ENCODE measurements at places on chromosomes 1 and 21.

- H3K4me3 ChIP-seq = no peak overlapping the region
- peaks cover 11% of the 10 kb centered on the region for H3K27me3 ChIP-seq
- H3K36me3 ChIP-seq = no peaks in the 10 kb centered on the region
- no peak overlapping the region for H3K27ac ChIP-seq
- H3K4me1 ChIP-seq = no peaks in the 10 kb centered on the region
- DNase-seq = no peak
Observed at GRCh38 chr1:156566436-156566835, 5.9 kb downstream of the IQGAP3 start.

- no peak for DNase-seq
- no peaks in the 10 kb centered on the region for H3K4me1 ChIP-seq
- no peak overlapping the region for H3K4me3 ChIP-seq
- H3K27me3 ChIP-seq = no peaks in the 10 kb centered on the region
- H3K27ac ChIP-seq = no peak overlapping the region
Observed at GRCh38 chr21:24023402-24023801, 1583.9 kb downstream of the MRPL39 start.

- H3K36me3 ChIP-seq = no peaks in the 10 kb centered on the region
- H3K27me3 ChIP-seq = no peaks in the 10 kb centered on the region
- H3K4me1 ChIP-seq = no peaks in the 10 kb centered on the region
- no peak for DNase-seq
- no peak overlapping the region for H3K27ac ChIP-seq
Observed at GRCh38 chr1:248834343-248834940, 3.6 kb upstream of the ZNF672 start.

GRCh38 chr21:45818904-45819285 lies 162.7 kb upstream of the COL6A1 start:
- no peak for DNase-seq
- no peaks in the 10 kb centered on the region for H3K36me3 ChIP-seq
- H3K27me3 ChIP-seq = no peaks in the 10 kb centered on the region
- no peak overlapping the region for H3K27ac ChIP-seq

DNA sequence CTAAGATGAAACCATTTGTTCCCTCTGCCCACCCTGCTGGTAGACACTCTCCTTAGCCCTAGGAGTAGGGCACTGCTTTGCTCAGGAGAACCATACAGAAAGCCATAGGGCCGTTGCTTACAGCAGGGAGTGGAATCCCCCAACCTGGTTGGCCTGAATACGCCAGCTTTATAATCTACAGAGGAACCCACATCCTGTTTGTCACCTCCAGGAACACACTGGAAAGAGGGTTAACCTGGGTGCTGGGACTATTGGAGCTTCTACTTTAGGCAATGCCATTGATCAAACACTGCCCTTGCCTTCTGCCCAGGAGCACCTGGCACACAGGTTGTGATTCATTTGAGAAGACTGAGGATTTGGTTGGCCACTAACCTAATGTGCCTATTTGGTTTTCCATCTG lies 124.8 kb downstream of the TNR start:
- no peak overlapping the region for H3K27ac ChIP-seq
- H3K27me3 ChIP-seq = no peaks in the 10 kb centered on the region
- H3K4me1 ChIP-seq = no peaks in the 10 kb centered on the region
- no peak for DNase-seq

DNA sequence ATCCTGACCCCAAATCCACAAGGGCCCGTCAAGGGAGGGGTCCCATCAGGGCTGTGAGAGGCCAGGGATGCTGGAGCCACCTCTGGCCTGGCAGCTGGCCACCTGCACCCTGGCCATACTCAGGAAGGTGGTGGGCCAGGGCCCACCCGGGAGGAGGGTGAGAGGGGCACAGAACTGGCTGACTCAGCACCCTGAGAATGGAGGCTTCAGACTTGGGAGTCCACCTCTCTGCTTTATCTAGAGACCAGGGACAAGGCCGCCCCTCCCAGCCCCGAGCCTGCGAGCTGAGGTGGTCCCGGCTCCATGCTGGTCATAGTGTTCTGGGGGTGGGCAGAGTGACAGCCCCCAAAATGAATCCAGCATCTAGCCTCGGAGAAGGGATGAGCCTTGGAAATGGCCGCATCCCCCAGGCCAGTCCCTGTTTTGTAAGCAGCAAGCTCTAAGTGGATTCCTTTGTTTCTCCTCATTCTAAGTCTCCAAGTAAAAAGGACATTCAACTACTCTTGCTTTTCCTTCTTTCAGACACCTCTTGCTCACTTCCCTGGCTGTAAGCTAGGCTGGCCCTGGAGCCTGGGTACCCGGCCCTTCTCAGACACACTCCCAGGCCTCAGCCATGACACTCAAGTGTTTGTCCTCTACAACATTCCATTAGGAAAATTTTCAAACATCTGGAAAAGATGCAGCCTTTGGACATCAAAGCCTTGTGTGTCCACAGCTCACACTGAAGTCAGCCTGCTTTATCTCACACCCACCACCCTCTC lies 12.3 kb downstream of the WNT3A start:
- H3K27ac ChIP-seq = no peak overlapping the region
- no peak overlapping the region for H3K4me3 ChIP-seq

- H3K27ac ChIP-seq = no peak overlapping the region
- no peak for DNase-seq
- H3K4me3 ChIP-seq = no peak overlapping the region
- H3K4me1 ChIP-seq = peaks cover 6% of the 10 kb centered on the region
- H3K36me3 ChIP-seq = no peaks in the 10 kb centered on the region
Observed at GRCh38 chr1:212666116-212666775, 33.4 kb downstream of the BATF3 start.

- no peak overlapping the region for H3K4me3 ChIP-seq
- H3K4me1 ChIP-seq = no peaks in the 10 kb centered on the region
- no peak overlapping the region for H3K27ac ChIP-seq
- no peaks in the 10 kb centered on the region for H3K27me3 ChIP-seq
- DNase-seq = no peak
Observed at GRCh38 chr1:116847688-116848531, 61.8 kb upstream of the PTGFRN start.

DNA sequence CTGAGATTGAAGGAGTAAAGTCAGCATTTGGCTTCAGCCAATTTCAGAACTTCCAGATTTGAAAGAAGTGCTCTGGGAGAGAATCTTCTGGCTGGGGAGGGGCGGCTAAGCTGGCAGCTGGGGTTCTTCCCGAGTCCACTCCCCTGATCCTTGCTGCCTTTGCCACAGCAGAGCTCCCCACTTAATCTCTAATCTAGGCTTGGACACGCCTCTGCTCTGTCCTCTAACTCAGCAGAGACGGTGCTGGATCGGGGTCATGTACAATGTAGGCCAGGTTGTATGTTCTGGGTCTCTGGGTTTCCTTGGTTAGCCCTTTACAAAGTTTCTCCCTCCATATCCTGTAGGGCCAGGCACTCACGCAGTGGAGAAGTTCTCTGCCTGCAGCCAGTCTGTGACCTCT lies 10.1 kb upstream of the GSTM3 start:
- no peak overlapping the region for H3K27ac ChIP-seq
- H3K4me1 ChIP-seq = no peaks in the 10 kb centered on the region
- DNase-seq = no peak
- no peak overlapping the region for H3K4me3 ChIP-seq

- no peak overlapping the region for H3K27ac ChIP-seq
- H3K4me1 ChIP-seq = no peaks in the 10 kb centered on the region
- no peak overlapping the region for H3K4me3 ChIP-seq
- no peaks in the 10 kb centered on the region for H3K36me3 ChIP-seq
Observed at GRCh38 chr1:116465845-116466685, 93.0 kb downstream of the ATP1A1 start.

DNA sequence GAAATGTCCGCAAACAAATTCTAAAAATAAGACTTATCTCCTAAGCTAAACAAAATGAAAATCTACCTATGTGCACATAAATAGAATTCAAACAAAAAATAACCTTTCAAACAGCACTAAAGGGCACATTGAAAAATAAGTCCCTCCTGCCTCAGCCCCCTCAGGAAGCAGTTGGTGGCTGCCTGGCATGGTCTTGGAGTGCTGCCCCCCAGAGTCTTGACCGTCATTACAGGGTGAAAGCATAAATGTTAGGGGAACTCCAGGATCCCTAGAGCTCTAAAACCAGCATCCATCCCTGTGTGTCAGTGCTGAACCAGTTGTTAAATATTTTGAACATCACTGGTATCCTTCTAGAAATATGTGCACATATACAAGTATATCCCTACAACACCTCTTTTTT lies 6.5 kb upstream of the NPL start:
- no peaks in the 10 kb centered on the region for H3K4me1 ChIP-seq
- H3K27me3 ChIP-seq = no peaks in the 10 kb centered on the region
- no peak for DNase-seq
- H3K36me3 ChIP-seq = no peaks in the 10 kb centered on the region
- no peak overlapping the region for H3K4me3 ChIP-seq

DNA sequence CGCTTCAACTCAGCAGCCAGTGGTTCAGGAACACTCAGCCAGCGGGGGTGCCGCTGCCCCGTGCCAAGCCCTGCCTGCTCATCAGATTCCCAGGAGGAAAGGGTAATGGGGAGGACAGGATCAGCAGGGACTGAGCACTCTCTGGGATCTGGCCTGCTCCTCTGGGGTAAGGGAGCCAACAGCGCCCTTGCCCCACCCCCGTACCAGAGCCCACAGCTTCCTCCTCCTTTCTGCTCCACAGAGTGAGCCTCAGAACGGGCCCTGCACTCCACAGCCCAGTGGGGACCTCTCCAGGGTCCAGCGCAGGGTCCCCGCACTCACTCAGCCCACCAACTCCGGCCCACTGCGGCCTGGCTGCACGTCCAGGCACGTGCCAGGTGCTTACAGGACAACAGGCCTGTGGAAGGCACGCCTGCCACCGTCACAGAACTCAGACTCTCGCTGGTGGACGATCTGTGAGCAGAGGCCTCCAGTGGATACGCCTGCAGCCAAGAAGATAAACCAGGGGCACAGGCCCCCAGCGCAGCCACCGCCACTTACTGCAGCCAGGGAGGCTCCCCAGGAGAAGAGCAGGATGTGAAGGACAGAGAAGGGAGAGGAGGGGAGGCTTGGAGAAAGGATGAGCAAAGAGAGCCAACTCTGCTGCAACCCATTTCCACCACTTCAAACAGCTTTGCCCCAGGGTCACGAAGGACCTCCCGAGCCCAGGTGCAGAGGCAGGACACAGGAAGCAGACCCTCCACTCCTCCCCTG lies 2.1 kb downstream of the MEGF6 start:
- no peaks in the 10 kb centered on the region for H3K4me1 ChIP-seq
- H3K27ac ChIP-seq = no peak overlapping the region
- peaks cover 31% of the 10 kb centered on the region for H3K27me3 ChIP-seq
- no peak overlapping the region for H3K4me3 ChIP-seq
- H3K36me3 ChIP-seq = no peaks in the 10 kb centered on the region

- H3K27me3 ChIP-seq = no peaks in the 10 kb centered on the region
- no peak overlapping the region for H3K4me3 ChIP-seq
- no peaks in the 10 kb centered on the region for H3K36me3 ChIP-seq
- peak; percentile 64 for DNase-seq
- H3K4me1 ChIP-seq = peaks cover 5% of the 10 kb centered on the region
- H3K27ac ChIP-seq = no peak overlapping the region
Observed at GRCh38 chr21:34745557-34746255, 76.9 kb downstream of the CLIC6 start.

- peaks cover 78% of the 10 kb centered on the region for H3K27me3 ChIP-seq
- DNase-seq = no peak
- no peak overlapping the region for H3K27ac ChIP-seq
- H3K4me1 ChIP-seq = peaks cover 20% of the 10 kb centered on the region
- no peaks in the 10 kb centered on the region for H3K36me3 ChIP-seq
Observed at GRCh38 chr1:46490656-46491442, 1.2 kb downstream of the DMBX1 start.

DNA sequence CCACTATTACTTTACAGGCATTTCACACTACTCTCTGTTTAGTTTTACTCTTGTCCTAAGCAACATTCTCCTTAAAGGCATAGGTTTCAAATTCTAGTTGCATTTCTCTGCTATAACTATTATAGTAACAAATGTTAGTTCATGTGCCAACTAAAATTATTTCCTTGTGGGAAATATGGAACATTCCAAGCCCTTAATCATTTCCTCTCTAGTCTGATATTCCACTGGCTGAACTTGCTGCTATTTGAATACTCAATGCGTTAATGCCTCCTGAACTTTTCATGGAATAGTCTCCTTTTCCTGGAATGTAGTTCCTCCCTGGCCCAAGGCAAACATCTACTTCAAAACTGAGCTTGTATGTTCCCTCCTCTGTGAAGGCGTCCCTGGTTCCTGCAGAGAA lies 19.3 kb upstream of the TBX19 start:
- H3K4me1 ChIP-seq = peaks cover 8% of the 10 kb centered on the region
- no peaks in the 10 kb centered on the region for H3K27me3 ChIP-seq
- no peaks in the 10 kb centered on the region for H3K36me3 ChIP-seq
- DNase-seq = no peak
- no peak overlapping the region for H3K4me3 ChIP-seq

- no peak overlapping the region for H3K4me3 ChIP-seq
- H3K36me3 ChIP-seq = no peaks in the 10 kb centered on the region
- peaks cover 8% of the 10 kb centered on the region for H3K4me1 ChIP-seq
- DNase-seq = no peak
Observed at GRCh38 chr21:35720208-35720731, 340.1 kb downstream of the SETD4 start.

- DNase-seq = peak; percentile 35
- H3K27ac ChIP-seq = no peak overlapping the region
- H3K4me1 ChIP-seq = no peaks in the 10 kb centered on the region
Observed at GRCh38 chr21:35637431-35637830, 422.9 kb downstream of the SETD4 start.

- H3K27ac ChIP-seq = no peak overlapping the region
- no peaks in the 10 kb centered on the region for H3K27me3 ChIP-seq
- DNase-seq = peak; percentile 37
- no peaks in the 10 kb centered on the region for H3K4me1 ChIP-seq
- H3K4me3 ChIP-seq = no peak overlapping the region
- no peaks in the 10 kb centered on the region for H3K36me3 ChIP-seq
Observed at GRCh38 chr1:34681480-34682451, 73.1 kb upstream of the GJB5 start.

GRCh38 chr1:106063510-106063909 lies 993.0 kb upstream of the PRMT6 start:
- H3K27ac ChIP-seq = no peak overlapping the region
- H3K4me3 ChIP-seq = no peak overlapping the region
- no peaks in the 10 kb centered on the region for H3K4me1 ChIP-seq

- H3K4me3 ChIP-seq = no peak overlapping the region
- H3K4me1 ChIP-seq = no peaks in the 10 kb centered on the region
- no peaks in the 10 kb centered on the region for H3K27me3 ChIP-seq
- H3K36me3 ChIP-seq = no peaks in the 10 kb centered on the region
- no peak overlapping the region for H3K27ac ChIP-seq
- no peak for DNase-seq
Observed at GRCh38 chr1:24329797-24330543, 10.8 kb downstream of the GRHL3 start.

DNA sequence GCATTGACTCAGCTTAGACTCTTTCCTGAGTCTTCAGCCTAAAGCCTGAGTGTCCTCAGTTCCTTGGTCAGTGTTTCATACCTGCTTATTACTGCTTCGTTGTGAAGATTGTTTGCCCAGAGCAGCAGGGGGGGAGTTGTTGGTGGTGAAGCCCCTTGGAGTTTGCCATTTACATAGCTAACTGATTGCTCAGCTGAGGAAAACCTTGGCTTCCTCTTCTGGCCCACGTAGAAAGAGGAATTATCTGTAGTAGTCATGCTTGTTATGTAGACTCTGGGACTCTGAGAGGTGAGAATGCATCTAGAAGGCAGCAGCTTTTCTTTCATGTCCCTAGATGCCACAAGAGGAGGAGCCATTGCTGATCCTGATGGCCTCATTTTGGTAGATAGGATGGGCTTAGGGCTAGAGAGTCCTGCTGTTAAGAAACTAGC lies 125.9 kb downstream of the MAST2 start:
- H3K4me3 ChIP-seq = no peak overlapping the region
- H3K4me1 ChIP-seq = peaks cover 9% of the 10 kb centered on the region
- no peaks in the 10 kb centered on the region for H3K36me3 ChIP-seq
- H3K27me3 ChIP-seq = no peaks in the 10 kb centered on the region
- H3K27ac ChIP-seq = peak overlapping the region; percentile 31
- no peak for DNase-seq
